Stimulated activated CD8-positive, alpha-beta memory T cell treated with anti-CD3 and anti-CD28 coated beads, Interleukin-7, amount 100 ng/mL, for 24 hours (primary cell): ENCODE measurements at places on chromosomes 4 and X.

GRCh38 chrX:11066812-11067211 lies 44.3 kb upstream of the HCCS start:
- DNase-seq, result no peak

- no peak for DNase-seq
Measured at GRCh38 chr4:139419388-139419914, 34.5 kb upstream of the RAB33B start.

- DNase-seq, result no peak
Measured at GRCh38 chr4:118348886-118349285, 3.9 kb downstream of the PRSS12 start.

- no peak for DNase-seq
Measured at GRCh38 chrX:67104982-67105757, 438.7 kb upstream of the AR start.

DNA sequence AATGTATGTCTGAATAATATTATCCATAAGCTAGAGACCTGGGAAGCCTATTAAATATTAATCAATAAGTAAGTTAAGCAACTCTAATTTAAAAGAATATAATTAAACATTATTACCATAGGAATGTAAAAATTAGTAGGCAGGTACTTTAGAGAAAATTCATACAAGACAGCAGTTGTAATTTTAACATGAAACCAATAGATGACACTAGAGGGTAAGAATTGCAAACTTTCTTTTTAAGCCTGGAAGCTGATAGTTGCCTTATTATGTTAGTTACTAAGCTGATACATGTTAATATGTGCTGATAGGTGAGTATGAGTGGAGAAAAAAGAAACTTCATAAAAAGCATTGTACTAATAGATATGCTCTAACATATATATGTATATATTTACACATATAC lies 1157.4 kb downstream of the FAM133A start:
- DNase-seq, result no peak

GRCh38 chrX:155893521-155893920 lies 12.4 kb downstream of the VAMP7 start:
- DNase-seq, result no peak
